ENCODE measurements at places on chromosomes 3 and 15.

DNA sequence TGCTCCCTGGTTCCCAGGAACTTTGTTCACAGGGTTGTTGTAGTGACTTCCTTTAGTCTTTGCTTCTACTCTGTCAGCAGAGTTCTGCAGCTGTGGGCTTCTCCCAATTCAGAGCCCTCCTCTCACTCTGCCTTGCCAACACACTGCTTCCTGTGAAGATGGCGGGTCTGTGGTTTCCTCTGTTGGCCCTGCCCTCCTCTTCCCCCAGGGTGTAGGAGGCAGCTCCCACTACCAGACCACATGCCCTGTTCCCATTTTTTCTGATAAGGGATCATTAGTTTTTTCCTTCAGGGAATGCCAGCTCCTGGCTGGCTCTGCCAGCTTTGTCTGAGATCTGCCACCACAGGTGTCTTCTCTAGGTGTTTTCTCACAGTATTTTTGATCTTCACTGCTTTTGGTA, 12.7 kb downstream of the SPSB4 start:
- no peak for DNase-seq

- no peak for DNase-seq
Measured at GRCh38 chr3:184066211-184066610, 13.4 kb downstream of the HTR3C start.

DNA sequence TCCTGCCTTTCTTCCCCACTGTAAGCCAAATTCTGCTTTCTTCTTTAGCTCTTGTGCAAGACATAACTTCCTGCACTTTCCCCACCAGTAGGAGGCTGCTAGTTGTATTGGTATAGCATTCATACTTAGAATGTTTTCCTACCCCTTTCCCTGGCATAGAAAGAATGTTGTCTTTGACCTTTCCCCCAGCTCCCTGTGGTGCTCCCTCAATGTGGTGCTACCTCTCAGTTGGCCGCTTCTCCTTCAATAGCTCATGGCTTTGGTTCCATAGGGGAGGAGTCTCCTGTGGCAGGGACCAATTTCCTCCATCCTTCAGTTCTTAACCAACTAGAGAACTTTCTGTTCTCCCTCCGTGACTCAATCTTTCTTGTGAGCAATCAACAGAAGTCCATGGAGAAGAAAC, 67.5 kb upstream of the AKAP13 start:
- DNase-seq: no peak

GRCh38 chr3:16305111-16305541, 40.1 kb downstream of the OXNAD1 start:
- peak; percentile 46 for DNase-seq

GRCh38 chr3:179967622-179968021, 69.1 kb downstream of the PEX5L start:
- no peak for DNase-seq

GRCh38 chr3:41241800-41242571, 42.7 kb downstream of the CTNNB1 start:
- DNase-seq: no peak

- no peak for DNase-seq
Measured at GRCh38 chr3:55891106-55891505, 404.0 kb upstream of the WNT5A start.

GRCh38 chr3:195809796-195810454, 1.8 kb downstream of the MUC4 start:
- DNase-seq: no peak

- no peak for DNase-seq
Measured at GRCh38 chr15:99148851-99149276, 44.0 kb downstream of the SYNM start.

- no peak for DNase-seq
Measured at GRCh38 chr3:8200996-8201395, 300.6 kb upstream of the LMCD1 start.

DNA sequence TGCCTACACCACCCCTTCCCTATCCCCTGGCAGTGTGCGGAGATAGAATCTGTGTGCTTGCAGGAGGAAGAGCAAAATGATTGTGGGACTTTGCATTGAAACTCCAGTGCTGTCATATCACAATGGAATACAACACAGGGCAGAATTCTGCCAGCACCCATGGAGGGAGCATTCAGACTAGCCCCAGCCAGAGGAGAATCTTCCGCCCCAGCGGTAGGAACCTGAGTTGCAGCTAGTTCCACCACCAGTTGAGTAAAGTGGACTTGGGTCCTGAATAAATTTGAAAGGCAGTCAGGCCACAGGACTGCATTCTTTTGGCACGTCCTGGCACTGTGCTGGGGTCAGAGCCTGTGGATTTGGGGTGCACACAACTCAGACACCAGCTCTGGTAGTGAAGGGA, 27.5 kb downstream of the NCBP2 start:
- DNase-seq: no peak

GRCh38 chr3:171458071-171458863, 1.9 kb downstream of the TNIK start:
- DNase-seq: peak; percentile 46

DNA sequence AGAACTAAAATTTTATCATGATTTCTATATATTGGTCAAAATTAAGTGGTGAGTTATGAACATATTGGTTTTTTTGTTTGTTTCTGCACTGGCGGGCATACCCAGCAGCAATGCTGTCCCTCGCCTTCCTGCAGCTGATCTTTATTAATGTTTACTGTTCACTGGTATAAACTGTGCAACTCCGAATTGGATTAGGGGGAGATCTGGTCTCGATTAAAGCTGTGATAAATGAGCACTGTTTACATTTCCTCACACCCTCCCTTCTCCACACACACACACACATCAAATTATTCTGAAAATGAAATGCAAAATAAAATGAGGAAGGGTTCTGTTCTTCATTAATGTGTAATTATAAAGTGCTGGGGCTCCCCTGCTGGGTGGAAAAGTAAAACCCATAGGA, 48.5 kb upstream of the DAZL start:
- DNase-seq: no peak

DNA sequence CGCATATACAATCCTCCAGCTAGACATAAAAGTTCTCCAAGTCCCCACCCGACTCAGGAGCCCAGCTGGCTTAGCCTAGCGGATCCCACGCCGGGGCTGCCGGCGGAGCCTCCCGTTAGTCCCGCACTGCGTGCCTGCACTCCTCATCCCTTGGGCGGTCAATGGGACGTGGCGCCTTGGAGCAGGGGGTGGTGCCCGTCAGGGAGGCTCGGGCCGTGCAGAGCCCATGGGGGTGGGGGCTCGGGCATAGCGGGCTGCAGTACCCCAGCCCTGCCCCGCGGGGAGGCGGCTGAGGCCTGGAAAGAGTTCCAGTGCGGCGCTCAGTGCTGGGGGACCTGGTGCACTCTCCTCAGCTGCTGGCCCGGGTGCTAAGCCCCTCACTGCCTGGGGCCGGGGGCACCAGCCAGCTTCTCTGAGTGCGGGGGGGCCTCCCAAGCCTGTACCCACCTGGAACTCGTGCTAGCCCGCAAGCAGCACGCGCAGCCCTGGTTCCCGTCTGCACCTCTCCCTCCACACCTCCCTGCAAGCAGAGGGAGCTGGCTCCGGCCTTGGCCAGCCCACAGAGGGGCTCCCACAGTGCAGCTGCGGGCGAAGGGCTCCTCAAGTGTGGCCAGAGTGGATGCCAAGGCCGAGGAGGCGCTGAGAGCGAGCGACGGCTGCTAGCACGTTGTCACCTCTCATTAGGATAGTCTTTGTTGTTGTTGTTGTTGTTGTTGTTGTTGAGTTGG, 12.2 kb upstream of the CCDC50 start:
- no peak for DNase-seq

DNA sequence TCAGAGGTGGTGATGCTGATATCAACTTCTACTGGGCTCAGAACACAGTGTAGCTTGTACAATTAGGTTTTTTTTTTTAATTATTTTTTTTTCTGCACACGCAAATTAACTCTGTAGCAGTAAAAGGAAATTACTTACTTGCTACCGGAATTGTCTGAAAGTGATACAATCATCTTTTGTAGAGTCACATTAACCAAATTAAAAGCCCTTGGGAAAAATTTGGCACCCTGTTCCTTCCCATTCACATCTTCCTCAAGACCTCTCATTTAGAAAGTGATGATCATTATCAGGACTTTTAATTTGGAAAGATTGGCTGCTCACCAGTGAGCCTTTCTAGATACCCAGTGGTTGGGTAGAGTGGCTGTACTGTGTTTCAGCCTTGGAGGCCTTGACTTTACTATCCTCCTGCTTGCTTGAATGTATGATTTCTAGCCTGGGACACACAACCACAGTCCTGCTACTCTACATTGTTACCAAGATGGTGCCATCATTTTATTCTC, 158.3 kb downstream of the ECT2 start:
- DNase-seq: no peak

DNA sequence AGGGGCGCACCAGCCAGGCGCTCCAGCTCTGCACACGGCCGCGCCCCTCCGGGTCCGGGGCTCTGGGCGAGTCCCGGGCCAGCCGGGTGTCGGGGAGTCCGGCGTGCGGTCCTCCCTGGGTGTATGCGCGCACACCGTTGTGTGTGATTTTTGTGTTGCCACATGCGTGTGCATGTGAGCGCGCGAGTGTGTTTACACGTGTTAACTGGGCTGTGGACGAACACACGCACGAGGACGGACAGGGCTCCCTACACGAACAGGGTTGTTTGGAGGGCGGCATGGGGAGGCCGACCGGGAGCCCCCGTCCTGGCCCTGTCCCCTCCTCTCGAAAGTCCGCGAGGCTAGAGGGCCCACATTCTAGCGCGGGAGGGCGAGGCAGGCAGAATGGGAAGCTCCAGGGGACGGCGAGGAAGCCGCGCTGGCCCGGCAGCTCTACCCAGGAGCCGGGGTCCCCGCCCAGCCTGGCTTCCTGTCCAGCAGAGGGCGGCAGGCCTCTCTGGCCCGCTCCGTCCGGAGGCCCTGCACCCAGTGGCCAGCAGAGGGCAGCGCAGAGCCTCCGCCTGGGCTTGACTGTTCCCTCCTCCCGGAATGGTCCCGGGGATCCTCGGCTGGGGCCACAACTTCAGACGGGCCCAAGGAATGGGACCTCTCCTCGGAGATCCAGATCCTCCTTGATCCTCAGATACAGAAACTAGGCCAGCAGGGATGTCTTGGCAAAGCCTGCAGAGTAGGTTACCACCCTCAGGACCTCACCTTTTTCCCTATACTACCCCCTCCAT, 611 bp upstream of the LINGO1 start:
- DNase-seq: peak; percentile 19

DNA sequence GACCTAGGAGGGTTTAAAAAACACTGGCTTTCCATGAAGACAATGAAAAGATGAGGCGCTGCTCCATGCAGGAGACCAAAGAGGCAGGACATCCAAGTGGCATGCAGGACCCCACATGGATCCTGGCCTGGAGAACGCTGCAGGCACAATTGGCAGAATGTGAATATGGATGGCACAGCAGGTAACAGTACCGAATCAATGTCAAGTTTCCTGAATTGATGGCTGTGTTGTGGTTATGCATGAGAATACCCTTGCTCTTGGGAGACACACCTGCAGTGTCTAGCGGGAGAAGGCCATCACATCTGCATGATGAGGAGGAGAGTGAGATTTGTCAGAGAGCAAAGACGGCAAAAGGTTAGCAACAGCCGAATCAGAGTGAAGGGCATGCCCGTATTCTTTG, 74.3 kb upstream of the SEC13 start:
- DNase-seq: no peak

DNA sequence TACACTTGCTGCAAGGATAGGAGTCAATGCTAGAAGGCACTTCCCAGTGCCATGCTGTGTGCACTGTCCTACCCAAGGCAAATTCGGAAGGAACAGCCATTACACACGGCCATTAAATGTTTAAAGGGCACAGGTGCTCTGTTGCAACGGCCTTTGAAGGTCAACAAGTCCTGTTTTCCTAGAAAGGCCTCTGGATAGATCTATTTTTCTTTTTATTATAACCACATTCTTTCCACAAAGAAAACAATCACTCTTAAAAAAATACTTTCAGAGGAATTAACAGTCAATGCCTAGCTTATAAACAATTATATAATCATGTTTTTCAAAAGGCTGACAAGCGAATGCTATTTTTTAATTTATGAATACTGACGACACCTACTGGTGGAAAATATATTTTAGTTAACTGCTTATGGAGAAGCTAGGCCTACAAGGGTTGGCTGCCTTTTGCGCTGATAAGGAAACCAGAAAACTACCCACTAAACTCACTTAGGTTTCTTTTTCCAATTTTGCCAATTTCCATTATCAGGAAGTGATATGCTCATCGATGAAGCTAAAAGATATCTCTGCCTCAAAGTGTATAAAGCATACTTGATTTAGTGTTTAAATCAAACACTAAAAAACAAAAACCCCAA, 2.4 kb downstream of the ARHGEF3 start:
- DNase-seq: no peak

- no peak for DNase-seq
Measured at GRCh38 chr3:9746330-9746729, 3.4 kb upstream of the OGG1 start.

DNA sequence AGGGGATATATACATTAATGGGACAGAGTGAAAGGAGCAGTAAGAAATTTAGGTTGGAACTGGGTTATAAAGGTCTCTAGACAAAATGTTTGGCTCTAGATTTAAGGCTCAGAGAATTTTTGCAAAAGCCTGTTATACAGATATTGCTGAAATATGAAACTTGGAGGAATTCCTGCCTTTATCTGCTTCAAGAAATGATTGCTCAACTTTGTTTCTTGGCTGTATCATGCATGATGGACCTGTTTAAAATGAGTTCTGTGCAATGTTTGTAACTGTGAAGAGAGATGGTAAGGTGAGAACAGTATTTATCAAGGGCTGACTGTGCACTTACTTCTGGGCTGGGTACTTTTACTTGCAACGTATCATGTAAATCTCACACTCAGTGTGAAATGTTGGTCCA, 3.3 kb downstream of the CRYBG3 start:
- no peak for DNase-seq

- no peak for DNase-seq
Measured at GRCh38 chr3:20478436-20478835, 292.4 kb upstream of the SGO1 start.

GRCh38 chr3:113485161-113485609, 29.8 kb downstream of the SPICE1 start:
- DNase-seq: peak; percentile 14

DNA sequence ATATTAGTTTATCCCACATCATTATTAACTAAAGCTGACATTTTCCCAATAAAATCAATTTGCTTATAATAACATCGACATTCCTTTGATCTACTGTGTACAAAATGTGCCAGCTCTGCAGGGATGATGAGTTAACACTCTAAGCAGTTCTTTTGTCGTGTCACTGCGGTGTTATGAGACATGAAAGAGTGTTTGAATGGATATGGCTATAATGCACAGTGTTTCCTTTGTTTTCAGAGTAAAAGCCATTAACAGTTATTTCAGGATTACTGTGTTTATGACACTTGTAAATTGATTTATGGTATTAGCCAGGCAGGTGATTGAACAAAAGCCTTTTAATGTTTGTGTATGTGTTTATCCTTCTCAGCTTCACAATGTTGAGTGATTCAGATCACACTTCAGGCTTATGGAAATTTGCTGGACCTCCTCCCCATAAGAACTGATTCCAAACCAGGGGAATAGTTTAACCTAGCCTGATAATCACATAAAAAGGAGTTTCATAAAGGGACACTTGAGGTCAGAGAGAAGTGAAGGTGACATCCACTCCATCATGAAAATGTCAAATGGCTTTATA, 115.7 kb downstream of the CHL1 start:
- no peak for DNase-seq

- DNase-seq: no peak
Measured at GRCh38 chr3:14531856-14532395, 8.2 kb downstream of the GRIP2 start.
